ENCODE measurements at places on chromosomes 12 and 14. TPM values are rescaled to one million over a fixed set of nuclear protein-coding genes. Genes with fewer than 3 reads are reported as not detected.
A peak's percentile ranks its signal among the peaks of the same experiment; 100 is the strongest.

DNA sequence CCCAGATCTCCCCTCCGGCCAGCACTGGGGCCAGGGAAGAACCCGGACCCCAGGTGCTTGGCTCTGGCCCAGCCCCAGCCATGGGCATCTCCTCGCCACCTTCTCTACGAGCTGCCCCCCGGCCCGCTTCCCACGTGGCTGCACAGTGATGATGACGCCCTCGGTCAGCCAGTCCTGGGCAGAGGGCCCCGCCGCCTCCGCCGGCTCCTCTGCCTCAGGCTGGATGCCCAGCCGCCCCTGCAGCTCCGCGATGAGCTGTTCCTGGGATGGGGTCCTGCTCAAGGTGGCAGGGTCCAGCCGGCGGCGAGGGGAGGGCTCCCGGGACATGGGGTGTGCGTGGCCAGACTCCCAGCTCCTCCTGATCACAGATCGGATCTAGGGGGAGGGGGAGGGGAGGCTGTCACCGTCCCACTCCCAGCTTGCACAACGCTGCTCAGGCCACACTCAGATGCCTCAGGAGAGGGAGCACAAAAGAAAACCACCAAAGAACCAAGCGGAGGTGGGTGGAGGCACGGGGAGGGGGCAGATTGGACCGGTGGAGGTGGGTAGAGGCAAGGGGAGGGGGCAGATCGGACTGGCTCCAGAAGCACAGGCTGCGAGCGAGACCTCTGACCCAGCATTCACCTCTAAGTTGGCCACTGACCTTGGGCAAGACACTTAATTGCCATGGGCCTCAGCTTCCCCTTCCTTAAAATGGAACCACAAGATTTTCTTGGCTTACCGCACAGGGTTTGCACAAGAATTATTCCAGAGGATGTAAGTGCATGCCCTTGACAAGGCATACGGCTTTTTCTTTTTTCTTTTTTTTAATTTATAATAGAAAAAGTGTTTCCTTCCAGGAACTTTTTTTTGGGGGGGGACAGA, 16.1 kb upstream of the RPLP0 start:
- DNase-seq = no peak

DNA sequence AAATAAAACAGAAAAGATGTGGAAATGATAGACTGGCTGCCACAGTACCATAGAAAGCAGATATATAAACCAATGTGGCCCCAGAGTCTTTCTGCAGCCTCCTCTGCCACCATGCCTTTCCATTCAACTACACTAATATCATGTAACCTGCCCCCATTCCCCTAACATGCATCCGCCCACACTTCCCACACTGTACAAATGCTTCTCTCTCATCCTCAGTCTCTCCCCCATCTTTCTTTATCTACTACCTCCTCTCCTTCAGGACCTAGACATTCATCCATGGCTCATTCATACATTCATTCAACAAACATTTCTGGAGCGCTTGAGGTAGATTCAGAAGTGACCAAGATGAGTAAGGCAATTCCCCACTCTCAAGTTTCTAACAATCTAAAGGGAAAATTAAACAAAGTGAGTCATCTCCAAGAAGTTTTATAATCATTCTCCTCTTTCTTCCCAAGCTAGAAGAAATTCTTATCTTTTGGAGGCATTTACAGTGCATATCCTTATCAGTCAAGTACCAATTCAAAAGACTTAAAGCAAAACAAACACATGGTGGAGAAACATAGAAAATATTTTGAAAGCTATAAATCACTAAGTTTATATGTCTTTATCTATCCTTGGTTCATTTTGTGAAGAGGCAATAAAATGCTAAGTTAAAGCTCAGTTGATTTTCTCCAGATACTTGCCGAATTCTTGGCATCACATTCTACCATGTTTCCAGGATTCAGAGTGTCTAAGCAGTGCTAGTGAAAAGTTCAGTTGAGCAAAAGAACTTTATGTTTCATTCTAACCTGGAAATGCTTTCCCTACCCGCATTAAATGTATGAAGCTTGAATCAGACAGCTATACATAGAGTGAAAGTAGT, 70.5 kb upstream of the FRMD6 start:
- peak; percentile 80 for DNase-seq

GRCh38 chr12:62808166-62808879, 126.6 kb downstream of the PPM1H start:
- DNase-seq = no peak

GRCh38 chr12:1277905-1278304, 286.9 kb downstream of the ERC1 start:
- no peak for DNase-seq

- no peak for DNase-seq
Observed at GRCh38 chr12:104752016-104752415, 206.1 kb downstream of the SLC41A2 start.

- no peak for DNase-seq
Observed at GRCh38 chr12:38880288-38880687, 25.1 kb downstream of the CPNE8 start.

- peak; percentile 62 for DNase-seq
Observed at GRCh38 chr14:52086711-52087110, 17.9 kb upstream of the NID2 start.

DNA sequence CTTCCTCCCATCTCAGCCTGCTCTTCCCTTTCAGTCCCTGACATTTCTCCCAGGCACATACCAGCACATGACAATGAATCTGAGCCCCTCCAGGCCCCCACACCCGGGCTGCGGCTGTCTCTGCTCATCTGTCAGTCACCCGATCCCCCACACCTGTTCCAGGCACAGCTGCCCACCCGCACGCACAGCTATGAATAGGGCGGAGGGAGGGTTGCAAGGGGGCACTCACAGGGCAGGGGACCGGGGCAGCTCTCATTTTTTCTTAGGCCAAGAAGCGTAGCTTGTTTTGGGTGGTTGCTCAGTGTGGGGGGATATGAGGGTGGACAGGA, 43.7 kb upstream of the TSPAN9 start:
- no peak for DNase-seq

GRCh38 chr12:27627123-27627852, 69.0 kb upstream of the REP15 start:
- DNase-seq = no peak

Gene MYF5
- polyA plus RNA-seq = not detected

DNA sequence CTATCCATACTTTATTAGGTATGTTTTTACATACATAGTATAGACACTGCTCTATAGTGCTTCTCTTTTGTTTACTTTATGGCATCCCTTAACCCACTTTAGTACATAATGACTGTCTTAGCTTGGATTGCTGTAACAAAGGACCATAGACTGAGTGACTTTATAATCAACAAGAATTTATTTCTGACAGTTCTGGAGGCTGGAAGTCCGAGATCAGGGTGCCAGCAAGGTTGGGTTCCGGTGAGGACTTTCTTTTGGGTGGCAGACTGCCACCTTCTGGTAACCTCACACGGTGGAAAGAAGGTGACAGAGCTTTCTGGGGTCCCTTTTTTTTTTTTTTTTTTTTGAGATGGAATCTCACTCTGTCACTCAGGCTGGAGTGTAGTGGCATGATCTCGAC, 48.6 kb upstream of the PPM1H start:
- no peak for DNase-seq

DNA sequence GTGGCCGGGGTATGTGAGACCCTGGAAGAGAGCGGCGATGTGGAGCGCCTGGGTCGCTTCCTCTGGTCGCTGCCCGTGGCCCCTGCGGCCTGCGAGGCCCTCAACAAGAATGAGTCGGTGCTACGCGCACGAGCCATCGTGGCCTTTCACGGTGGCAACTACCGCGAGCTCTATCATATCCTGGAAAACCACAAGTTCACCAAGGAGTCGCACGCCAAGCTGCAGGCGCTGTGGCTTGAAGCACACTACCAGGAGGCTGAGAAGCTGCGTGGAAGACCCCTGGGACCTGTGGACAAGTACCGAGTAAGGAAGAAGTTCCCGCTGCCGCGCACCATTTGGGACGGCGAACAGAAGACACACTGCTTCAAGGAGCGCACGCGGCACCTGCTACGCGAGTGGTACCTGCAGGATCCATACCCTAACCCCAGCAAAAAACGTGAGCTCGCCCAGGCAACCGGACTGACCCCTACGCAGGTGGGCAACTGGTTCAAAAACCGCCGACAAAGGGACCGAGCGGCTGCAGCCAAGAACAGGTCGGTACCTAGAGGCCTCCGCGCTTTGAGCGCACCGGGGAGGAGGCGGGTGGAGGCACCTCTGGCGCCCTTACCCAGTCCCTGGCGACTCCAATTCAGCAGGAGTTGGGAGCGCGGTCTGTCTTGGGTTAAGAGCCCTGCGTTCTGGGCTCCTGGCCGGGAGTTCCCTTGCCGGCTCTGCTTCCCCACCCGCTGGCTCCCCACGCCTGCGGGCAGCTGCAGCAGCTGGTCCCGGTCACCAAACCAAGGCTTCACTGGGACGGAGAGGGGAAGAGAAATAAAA, 700 bp downstream of the SIX6 start:
- no peak for DNase-seq

DNA sequence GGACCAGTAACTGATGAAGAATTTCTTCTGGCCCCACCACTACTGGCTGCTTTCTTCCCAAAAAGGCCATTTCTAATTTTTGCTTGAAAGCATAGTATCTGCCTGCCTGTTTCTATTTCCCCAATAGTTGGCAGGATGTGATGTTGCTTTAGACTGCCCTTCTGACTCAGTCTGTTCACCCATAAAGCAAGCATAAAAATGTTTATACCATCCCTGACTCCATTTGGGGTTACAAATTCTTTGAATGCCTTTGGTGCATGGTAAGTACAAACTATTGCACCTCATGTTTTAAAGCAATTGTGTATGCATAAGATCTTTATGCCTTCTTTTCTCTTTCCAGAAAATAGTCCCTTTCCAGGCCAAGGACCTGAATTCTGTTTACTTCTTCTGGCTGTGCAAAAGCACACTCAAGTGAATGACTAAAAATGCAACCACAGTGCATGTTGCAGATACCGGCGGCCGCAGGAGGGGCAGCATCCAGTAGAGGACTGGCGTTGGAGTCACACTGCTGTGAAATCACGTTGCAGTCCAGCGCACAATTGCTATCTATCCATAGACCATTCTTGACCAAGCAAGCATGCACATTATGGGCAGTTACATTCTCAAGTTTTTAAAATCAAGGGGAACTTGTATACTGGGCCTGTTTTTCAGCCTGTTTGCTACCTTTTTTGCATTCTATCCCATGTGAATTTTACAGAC, 82.4 kb downstream of the SLC5A8 start:
- DNase-seq = peak; percentile 59

- no peak for DNase-seq
Observed at GRCh38 chr12:26451763-26452162, 256.4 kb downstream of the SSPN start.

Gene LMNTD1
- polyA plus RNA-seq = 0.76 TPM

Gene RD3L
- not detected for polyA plus RNA-seq

GRCh38 chr12:68106160-68106559, 53.4 kb downstream of the IFNG start:
- DNase-seq = peak; percentile 7

DNA sequence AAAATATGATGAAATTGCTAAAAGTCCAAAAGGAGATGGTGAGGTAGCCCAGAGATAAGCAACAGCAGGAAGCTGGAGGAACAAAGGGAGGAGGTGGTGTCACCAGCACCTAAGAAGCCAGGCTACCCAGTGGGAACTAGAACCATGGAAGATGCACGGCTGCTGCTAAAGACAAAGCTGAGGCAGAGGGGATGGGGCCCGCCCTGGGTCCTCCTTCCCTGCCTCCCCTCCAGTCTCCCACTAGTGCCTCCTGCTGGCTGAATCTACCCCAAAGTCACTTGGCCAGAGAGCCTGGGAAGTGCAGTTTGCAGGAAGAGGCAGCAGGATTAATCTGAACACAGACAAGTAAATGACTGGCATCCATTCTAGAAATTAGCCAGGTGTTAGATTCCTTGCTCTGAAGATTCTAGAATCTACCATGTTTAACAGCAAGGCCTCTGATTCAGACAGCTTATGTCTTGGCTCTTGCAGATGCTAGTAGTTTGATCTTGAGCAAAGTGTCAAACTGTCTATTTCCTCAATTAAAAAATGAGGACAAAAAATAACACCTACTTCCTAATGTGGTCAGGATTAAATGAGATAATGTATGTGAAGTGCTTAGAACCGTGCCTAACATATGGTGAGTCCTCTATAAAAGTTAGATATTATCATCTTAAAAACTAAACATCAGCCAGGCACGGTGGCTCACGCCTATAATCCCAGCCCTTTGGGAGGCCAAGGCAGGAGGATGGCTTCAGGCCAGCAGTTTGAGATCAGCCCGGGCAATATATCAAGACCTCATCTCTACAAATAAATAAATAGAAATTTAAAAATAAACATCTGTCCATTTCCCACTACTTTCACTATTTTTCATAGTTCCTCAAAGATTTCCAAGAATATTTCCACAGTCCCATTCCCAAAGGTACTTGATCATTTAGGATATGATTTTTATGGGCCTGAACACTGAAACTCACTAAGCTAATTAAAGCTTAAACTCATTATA, 5.8 kb upstream of the LRP10 start:
- DNase-seq = no peak

DNA sequence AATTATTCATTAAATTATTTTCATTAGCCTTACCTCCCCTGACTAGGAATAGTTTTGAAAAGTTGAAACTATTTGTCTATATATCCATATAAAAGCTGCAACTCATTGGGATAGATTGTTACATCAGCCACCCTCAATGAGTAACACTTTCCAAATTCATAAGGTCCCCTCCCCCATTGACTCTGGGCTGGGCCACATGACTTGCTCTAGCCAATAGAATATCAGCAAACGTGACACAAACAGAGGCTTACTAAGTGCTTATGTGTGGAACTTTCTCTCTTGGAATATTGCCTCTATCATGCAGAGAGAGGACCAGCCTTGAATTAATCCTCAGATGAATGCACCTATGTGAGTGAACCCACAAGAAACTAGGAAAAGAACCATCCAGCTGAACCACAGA, 213.7 kb downstream of the CCDC59 start:
- DNase-seq = no peak

Gene GZMB
- not detected for polyA plus RNA-seq

- no peak for DNase-seq
Observed at GRCh38 chr12:19245106-19245505, 115.6 kb downstream of the PLEKHA5 start.

Gene PPFIA2
- not detected for polyA plus RNA-seq

Gene ACSM4
- polyA plus RNA-seq = not detected

DNA sequence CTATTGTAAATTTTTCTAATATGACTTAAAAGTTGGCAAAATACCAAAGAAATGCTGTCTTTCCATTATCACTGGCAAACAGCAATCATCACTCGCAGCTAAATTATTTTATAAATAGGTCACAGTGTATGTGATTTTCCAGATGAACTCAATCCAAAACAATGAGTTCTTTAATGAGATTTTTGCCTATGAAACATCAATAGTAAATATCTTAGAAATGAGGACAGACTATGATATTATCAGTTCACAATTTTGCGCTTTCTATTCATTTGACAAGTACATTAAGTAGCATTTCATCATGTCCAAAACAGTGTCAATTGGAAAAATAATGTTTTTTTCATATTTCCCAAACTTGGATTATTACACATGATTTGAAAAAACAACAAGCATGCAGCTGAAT, 65.7 kb downstream of the PIK3C2G start:
- no peak for DNase-seq
